ENCODE measurements at places on chromosomes 5 and 9.

DNA sequence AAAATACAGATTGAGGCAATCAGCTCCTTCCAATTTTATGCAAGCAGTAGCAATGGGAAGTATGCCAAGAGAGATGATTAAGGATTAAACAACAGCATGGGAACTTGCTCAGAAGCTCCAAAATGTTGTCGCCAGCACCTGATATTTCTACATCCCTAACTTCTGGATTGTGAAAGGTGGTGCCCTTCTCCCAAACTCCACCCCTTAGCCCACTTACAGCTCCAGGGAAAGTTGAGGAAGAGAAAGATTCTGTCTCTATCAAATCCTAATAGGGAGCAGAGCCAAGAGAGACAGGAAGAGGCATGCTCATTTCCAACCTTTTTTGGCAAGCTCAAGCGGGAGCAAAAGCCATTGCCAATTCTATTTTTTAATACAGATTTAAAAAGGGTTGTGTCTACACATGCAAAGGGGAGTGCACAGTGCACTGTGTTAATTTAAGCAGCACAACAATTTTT is 92.4 kb upstream of the NR3C1 start:
- DNase-seq = no peak

GRCh38 chr5:1100664-1101574 is 10.9 kb downstream of the SLC12A7 start:
- DNase-seq = no peak

GRCh38 chr9:133770076-133770777 is 32.1 kb upstream of the SARDH start:
- peak; percentile 13 for DNase-seq

- no peak for DNase-seq
Measured at GRCh38 chr9:124657516-124657915, 113.6 kb downstream of the NR6A1 start.

GRCh38 chr5:33489481-33490067 is 48.8 kb downstream of the TARS1 start:
- no peak for DNase-seq

DNA sequence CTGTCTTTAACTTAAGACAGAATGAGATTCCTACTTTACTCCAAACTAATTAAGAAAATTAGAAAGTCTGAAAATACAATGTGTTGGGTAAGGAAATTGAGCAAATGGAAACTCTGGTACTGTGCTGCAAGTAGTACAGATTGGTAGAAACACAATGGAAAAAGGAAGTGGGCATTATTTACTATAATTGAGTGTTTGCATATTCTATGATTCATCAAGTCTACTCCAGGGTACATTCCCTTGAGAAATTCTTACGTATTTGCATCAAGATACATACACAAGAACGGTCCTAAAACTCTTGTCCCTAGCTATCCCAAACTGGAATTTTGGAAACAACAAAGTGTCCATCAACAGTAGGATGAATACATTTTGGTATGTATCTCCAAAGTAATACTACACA is 123.5 kb upstream of the TARS1 start:
- no peak for DNase-seq

GRCh38 chr9:98491828-98492227 is 216.9 kb downstream of the GABBR2 start:
- no peak for DNase-seq

- no peak for DNase-seq
Measured at GRCh38 chr9:109097146-109097545, 22.6 kb downstream of the TMEM245 start.

GRCh38 chr9:127777368-127777980 is 992 bp downstream of the SH2D3C start:
- no peak for DNase-seq

DNA sequence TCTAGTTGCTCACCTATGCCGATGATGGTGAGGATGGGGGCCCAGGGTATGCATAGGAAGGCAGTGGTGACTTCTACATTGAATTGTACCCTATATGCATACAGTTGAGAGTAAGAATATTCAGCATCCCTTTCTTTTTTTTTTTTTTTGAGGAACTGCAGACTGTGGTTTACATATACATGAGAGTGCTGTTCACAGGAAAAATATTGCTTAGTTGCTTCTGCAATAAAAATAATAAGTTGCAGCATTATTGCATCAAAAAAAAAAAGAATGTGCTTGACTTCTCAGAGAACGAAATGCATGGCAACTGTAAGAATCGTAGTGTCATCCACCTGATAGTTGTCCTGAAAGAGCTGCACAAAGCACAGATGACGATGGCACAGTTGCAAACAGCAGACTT is 52.8 kb downstream of the PTCD2 start:
- DNase-seq = no peak

GRCh38 chr5:36365896-36366295 is 64.2 kb upstream of the RANBP3L start:
- DNase-seq = no peak

DNA sequence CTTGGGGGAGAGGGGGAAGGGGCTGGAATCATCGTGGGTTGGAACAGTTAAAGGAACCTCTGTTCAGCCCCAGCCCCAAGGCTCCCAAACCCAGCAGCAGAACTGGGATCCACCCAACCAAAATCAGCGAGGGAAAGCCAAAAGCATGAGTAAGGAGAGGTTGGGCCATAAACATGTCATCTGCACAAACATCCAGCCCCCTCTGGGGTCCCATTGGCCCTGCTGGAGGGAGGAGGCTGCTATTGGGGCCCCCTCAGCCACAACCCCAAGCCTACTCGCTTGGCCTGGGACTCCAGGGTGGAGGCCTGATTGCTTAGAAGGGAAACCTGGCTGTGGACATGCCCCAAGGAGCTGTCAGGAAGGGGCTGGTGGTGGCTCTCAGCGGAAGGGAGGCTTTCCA is 154.9 kb downstream of the FGF18 start:
- no peak for DNase-seq

- DNase-seq = no peak
Measured at GRCh38 chr5:62627121-62627520, 48.5 kb downstream of the LRRC70 start.

DNA sequence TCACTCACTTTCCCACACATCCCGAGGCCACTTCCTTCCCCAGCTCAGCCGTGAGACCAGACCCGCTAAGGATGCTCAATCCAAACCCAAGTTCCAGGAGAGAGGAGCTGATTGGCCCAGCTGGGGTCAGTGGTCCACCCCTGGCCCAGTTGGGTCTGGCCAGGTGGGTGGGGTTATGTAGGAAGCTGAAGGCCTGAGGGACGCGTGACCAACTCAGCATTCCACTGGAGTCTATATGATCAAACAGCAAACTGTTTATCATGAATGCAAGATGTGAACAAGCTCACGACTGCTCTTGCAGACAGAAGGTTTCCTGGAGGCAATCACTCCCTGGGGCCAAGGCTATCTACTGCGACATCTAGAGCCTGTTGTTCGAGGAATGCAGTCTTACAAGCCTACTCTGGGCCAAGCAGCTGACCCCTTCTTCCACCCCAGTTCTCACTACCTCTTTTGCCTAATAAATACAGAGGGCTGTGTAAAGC is 4.9 kb upstream of the RAPGEF1 start:
- DNase-seq = no peak

DNA sequence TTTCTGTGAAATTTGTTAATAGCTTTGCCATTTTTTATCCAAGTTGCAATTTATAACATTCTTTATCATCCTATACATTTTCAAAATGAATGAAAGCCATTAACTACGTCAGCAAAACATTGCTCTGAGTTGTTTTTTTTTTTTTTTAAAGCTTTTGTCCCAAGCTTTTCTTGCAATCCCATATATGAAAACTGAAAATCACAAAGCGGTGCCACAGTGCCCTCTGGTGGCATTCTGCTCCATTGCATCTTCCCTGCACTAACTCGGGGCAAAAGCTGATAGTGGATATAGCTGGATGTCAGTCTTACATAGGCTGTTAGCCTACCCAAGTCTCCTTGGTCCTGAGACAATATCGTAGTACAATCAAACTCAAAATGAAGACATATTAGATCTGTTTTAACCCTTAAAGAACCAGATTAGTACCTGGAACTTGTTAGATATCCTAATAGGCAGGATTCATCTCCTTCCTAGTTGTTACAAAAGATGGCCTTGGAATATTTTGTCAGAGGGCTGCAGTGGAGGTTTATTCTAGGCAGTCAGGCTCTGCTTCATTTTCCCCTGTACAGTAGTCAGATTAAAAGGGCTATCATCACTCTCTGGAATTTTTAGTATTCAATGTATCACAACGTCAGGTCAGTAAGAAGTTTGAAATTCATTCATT is 669.9 kb downstream of the PTPRD start:
- DNase-seq = peak; percentile 57

DNA sequence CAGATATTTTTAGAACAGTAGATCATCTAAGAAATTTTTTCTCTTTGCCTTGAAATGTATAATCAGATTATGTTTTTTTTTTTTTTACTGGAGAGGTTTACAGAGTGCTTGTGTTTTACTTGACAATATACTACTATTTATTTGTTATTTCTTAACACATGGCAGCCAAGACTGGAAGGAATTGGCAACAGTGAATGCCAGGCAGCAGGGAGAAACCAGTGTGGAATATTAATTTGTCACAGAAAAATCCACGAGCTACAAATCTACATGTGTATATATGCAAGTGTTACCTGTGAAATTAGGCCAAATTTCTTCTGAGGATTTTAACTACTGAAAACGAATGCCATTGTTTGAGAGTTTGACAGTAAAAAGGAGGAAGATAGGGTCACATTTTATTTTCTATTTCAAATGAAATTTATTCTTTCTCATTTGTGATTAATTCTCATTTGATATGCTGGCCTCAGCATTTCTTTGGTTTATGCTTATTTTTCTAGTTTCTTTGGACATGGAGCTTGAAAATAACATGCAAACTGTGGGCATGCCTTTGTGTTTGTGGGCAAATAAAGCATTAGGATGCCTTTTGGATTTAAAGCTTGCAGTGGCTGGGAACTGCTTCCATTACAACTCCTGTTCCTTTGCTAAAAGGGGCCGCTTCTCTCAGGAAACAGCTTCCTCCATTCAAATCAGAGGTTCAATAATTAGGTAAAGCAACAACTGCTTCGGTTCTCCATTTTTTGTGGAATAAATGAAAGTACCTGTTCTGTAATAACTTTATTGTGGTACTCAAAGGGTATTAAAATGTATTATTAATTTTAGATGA is 39.0 kb upstream of the ZFYVE16 start:
- DNase-seq = no peak

- no peak for DNase-seq
Measured at GRCh38 chr5:130402906-130403305, 498.6 kb downstream of the CHSY3 start.

- DNase-seq = no peak
Measured at GRCh38 chr5:13640270-13640669, 304.2 kb downstream of the DNAH5 start.

GRCh38 chr9:6498982-6499381 is 86.0 kb downstream of the UHRF2 start:
- no peak for DNase-seq

DNA sequence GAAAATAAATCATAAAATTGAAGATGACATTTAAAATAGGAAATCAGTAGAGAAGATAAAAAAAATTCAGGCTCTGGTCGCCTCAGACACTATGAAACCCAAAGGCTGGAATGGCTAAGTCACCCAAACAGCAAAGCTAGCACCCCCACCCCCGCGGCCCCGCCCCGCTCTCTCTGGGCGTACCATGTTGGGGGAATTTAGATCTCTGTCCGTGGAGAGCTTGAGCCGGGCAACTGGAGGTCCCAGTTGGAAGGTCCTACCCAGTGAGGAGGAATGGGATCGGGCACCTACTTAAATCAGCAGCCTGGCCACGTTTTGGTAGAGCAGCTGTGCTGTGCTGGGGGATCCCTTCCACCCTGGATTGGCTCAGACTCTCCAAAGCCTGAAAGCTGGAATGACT is 150.6 kb upstream of the ANKRD55 start:
- DNase-seq = no peak

DNA sequence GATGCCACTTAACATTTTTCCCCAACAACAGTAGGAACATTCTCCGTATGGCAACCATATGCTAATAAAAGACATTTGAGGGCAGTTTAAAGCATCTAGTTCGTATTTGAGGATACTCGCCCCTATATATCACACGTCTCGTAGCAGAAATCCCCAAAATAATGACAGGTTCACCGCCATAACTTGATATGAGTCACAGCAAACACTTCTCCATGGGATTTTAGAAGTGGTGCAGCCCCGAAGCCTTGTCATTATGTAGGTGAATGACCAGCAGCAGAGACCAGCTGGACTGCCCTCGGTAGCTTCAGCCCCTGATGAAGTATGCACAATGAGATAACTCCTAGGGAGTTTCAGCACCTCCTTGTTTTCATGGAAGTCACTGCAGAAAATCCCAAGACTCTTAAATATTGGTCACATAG is 2.0 kb downstream of the CTNND2 start:
- DNase-seq = no peak

DNA sequence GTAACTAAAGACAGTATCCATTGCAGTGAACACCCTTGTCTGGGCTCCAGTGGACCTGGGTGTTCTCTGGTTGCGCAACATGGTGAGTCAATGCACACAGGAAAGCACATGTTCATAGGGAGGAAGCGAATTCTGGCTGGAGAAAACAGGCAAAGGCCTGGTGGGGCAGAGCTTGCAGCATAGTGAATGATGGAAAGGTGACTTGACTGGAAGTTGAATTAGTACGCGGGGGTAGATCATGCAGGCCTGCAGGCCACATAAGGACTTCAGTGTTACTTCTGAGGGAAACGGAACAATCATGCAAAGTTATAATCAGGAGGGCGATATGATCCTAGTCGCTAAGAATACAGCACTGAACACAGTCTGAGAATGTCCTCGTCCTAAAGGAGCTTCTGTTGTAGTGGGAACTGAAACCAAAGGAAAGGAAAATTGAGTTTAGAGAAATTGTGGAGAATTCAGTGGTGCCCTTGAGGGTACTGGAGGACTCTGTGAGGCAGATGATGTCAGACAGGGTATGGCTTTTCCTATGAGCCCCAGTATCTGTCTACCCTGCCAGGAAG is 71.9 kb upstream of the RANBP3L start:
- peak; percentile 42 for DNase-seq

DNA sequence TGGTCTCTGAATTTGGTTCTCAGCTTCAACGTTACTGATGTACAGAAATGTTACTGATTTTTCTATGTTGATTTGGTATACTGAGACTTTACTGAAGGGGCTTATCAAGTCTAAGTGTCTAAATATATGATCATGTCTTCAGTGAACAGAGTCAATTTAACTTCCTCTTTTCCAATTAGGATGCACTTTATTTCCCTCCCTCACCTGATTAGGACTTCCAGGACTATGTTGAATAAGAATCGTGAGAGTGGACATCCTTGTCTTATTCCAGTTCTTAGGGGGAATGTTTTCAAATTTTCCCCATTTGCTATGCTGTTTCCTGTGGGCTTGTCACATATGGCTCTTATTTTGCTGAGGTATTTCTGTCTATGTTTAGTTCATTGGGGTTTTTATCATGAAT is 349.5 kb downstream of the PRR16 start:
- DNase-seq = no peak
